ENCODE measurements at places on chromosomes 5 and 9.

GRCh38 chr5:45109636-45110035, 300.9 kb downstream of the MRPS30 start:
- no peak for DNase-seq

DNA sequence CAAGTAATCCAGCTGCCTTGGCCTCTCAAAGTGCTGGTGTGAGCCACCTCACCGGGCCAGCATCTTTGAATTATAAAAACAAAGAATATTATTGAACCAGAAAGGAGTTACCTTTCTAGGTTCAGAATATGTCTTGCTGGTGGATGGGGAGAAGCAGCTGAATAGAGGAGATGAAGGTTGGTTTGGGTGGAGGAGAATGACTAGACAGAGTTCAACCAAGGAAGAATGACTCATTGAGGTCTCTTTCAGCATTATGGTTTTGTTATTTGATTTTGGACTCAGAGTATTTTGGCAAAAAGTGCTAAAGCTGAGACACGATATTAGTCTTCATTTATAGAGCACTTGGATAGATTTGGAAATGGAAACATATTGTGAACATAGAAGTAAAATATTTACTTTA, 75.2 kb upstream of the MPDZ start:
- no peak for DNase-seq

- DNase-seq = no peak
Measured at GRCh38 chr5:82560561-82560960, 282.4 kb upstream of the RPS23 start.

- DNase-seq = no peak
Measured at GRCh38 chr9:85859765-85860164, 81.2 kb upstream of the NAA35 start.

- DNase-seq = no peak
Measured at GRCh38 chr5:142602720-142603245, 83.1 kb downstream of the FGF1 start.

DNA sequence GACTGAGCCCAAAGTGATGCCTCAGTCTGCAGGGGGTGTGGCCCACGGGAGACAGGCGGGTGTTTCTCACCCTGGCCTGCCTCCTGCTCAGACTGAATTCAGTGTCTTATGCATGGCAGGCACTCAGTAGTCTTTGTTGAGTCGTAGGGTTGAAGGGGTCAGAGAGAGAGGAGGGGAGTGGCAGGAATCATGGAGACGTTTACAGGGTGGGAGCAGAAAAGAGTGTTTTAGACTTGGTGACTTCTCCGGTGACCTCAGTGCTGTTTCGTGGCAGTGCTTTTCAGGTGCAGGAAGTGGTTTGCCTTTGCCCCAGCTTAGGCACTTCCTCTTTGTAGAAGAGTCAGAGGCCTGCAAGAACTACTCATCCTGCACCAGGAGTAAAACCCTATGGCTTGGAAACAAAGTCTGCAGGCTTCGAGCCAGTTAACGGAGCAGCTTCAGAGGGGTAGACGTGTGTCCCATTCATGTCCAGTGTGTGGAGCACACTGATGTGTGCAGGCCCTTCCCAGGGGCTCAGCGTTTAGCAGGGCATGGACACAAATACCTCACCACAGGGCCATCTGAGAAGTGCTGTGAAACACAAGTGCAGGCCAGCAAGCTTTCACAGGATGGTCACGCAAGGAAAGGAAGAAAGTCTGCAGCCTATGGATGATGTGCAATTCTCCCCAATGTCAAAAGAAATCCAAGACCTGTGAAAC, 24.5 kb upstream of the SEMA4D start:
- no peak for DNase-seq

DNA sequence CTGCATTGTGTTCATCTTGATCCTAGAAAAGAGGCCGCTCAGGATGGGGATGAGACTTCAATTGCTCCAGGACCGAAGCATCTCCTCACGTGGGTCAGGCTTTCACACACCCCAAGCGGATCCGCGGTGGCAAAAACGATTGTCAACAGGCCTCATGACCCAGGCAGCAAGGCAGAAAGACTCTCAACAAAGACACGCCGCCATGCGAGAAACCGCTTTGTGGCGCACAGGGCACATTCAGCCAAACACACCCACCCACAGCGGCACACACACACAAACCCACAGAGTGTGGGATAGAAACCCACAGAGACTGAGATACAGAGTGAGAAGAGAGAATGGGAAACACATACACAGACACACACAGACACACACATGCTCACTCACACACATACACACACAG, 483.4 kb downstream of the SPATA31A7 start:
- DNase-seq = no peak

GRCh38 chr9:127571971-127572370, 40.1 kb upstream of the STXBP1 start:
- no peak for DNase-seq

DNA sequence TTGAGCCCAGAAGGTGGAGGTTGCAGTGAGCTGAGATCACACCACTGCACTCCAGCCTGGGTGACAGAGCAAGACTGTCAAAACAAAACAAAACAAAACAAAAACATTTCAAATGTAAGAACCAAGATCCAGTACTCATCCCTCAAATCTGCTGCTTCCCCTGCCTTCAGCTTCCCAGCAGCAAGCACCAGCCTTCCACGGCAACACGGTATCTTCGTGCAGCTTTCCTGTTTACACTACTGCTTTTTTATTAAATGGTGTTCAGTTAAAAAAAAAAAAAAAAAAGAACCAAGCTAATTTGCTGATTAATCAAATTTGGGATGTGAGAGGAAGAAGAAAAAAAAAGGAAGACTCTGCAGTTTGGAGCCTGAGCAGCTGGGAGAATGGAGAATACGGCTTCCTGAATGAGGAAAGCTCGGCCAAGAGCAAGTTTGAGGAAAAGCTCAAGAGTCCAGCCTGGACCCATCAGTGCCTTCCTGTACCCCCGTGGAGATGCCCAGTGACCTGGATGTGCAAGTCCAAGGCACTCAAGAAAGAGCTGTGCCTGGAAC, 28.0 kb upstream of the SLC2A8 start:
- no peak for DNase-seq

DNA sequence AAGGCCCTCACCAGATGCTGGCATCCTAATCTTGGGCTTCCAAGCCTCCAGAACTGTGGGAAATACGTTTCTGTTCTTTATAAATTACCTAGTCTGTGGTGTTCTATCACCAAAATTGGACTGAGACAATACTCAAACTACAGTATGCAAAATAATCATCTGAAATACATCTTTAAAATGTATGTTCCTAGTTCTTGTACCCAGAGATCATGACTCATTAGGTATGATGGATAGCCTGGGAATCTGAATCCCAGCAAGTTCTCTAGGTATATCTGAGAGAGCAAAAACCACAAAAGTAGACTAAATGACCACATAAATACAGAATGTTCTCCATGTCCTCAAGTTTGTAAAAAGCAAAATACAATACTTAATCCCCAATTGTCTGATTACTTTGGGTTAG, 166.3 kb downstream of the YIPF5 start:
- no peak for DNase-seq

DNA sequence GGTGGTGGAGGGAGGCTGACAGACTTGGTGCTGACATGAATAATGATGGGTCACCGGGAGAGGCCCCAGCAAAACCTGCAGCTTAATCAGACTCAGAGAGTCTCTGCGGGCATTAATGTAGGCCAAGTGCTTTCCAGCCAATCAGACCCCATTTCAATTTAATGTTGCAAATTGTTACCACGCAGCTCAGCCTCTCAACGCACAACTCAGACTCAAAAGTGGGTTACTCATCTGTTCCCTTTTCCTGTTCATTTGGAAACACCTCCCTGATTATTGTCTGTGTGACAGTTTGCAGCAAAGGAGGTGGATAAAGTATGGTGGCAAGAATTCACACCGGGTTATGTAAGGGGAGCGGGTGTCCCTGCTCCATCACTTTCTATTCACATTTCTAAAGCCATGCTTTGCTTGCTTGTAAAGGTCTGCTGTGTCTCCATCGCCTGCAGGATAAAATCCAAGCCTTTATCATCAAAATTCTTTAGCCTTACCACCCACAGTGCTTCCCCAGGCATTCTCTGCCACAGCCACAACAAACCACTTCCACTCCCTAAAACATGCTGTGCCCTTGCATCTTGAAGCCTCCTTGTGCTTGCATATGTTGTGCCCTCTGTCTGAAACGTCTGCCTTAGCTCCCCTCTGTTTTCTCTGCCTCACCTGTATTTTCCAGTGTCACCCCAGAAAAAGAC, 156.5 kb downstream of the ASTN2 start:
- DNase-seq = no peak

GRCh38 chr5:173707392-173707791, 90.9 kb upstream of the BOD1 start:
- peak; percentile 64 for DNase-seq

- DNase-seq = no peak
Measured at GRCh38 chr9:132472199-132472598, 62.2 kb downstream of the CFAP77 start.

- DNase-seq = no peak
Measured at GRCh38 chr9:82535432-82535998, 527.4 kb downstream of the RASEF start.

DNA sequence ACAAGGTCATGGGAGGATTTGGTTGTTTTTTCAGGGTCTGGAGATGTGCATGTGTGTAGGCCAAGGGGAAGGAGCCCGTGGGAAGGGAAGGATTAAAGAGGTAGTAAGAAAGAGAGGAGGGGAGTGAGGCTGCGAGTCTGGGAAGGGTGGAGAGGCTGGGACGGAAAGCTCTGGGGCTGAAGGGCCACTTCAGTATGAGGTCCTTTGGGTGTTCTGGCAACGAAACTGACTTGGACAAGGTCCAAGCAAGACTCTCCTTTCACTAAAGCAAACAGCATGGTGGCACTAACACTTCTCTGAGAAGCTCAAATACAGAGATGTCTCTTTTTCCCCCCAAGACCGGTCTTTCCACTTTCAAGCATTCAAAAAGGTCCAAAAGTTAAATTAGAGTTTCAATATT, 394.5 kb downstream of the ARHGEF28 start:
- no peak for DNase-seq

DNA sequence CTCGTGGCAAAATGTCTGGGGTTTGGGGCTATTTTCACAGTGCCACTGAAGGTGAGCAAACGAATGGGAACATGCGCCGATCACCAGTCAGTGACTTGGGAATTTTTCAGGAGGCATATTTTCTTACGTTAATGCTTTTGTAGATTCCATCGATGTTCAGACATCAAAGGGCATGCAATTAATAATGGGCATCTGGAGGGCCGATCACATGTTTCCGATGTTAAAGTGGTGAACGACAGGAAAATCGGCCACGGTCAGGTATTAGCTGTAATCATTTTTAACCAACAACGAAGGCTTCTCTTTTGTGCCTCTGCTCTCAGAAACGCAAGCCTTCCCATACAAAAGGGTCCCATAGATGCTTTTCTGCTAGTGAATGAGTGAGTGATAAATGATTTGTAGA, 155.0 kb upstream of the PITX1 start:
- no peak for DNase-seq

GRCh38 chr5:88736494-88736893, 146.5 kb downstream of the MEF2C start:
- no peak for DNase-seq

DNA sequence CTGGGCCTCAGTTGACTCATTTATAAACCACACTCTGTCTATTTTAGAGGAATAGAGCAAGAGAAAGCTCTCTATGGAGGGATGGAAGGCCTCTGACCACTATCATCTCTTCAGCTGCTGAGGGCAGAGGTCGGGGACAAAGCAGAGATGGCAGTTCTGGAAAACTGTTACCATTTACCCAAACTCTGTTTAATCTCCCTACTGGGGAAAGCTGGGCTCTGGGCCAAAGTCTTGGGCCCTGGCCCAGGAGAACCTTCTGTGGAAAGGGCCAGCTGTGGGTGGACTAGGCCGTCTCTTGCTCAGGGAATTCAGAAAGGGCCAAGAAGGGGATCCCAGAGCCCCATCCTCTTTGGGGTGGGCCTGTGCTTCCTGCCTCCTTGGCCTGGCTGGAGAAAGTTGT, 100.0 kb downstream of the PSD2 start:
- peak; percentile 30 for DNase-seq

DNA sequence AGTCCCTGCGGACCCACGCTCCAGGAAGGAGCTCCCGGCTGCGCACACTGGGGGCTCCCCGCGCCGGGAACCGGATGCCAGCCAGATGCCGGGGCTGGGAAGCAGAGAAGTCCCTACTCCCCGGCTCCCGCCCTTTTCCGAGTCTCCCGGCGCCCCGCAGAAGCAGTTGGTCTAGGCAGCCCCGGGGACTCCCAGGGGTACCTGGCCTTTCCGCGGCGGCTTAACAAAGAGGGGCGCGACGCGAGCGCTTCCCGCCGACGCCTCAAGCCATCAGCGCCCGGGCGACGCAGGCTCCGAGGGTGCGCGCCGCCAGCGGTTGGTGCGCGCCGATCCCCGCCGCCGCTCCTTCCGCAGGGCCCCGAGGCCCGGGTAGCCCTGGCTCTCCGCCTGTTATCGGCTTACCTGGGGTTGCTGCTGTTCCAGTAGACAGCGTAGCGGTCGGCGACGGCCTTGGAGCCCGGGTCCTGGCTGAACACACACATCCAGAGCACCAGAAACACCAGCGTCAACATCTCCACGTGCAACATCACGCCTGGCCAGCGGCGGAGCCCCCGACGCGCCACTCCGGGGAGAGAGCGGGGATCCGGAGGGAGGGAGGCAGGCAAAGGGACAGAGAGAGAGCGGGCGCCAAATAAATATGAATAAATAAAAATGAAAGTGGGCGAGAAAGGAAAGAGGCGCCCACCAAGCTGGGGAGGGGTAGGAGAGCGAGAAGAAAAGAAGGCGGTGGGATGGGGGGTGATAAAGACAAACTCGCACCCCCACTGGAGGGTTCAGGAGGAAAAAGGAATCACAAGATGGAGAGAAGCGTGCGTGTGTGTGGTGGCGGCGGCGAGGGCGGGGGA, 428 bp downstream of the EFNA5 start:
- DNase-seq = peak; percentile 36

DNA sequence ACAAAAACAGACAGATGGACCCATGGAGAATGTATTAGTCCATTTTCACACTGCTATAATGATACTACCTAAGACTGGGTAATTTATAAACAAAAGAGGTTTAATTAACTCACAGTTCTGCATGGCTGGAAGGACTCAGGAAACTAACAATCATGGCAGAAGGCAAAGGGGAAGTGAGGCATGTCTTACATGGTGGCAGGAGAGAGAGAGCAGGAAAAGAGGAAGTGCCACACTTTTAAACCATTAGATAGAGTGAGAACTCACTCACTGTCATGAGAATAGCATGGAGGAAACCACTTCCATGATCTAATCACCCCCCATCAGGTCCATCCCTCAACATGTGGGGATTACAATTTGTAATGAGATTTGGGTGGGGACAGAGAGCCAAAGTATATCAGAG, 808.9 kb downstream of the CDH12 start:
- DNase-seq = no peak

DNA sequence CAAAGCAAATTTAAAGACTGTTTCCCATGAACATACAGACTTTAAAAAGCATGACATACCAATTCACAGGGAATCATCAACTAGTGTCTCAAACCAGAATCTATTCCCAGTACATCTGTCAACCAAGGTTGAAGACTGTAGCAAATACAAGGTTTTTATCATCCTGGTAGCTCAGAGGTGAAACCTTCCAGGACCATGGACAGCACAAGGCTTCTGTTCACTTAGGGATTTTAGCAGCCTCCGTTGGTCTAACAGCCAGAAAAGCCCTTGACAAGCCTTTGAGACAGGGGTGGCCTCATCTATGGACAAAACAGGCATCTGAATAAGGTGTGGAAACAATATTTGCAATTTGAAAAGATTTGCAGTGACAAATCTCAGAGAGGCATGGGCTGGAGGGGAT, 119.0 kb downstream of the TRIM32 start:
- DNase-seq = no peak

- DNase-seq = no peak
Measured at GRCh38 chr5:50958852-50959457, 292.5 kb downstream of the PARP8 start.
